ENCODE measurements at places on chromosomes 3 and 15.

DNA sequence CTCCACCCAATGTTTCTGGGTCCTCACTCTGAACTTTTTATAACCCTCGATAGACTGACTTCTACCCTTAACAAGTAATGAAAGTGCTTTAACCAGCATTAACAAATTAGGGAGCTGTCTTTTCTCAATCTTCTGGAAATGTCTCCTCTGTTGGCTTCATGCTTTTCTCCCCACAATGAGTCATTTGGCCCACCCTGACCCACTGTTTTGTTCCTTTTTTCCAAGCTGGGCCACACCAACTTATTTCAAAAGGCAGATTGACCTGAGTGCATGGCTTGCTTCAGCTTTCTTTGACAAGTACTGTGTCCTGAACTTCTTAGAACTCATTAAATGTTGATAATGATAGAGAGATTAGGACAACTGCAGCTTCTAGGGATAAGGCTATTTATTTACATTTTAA, 199.6 kb upstream of the SEMA6D start:
- DNase-seq: no peak

- no peak for DNase-seq
Observed at GRCh38 chr15:77821188-77821958, 188.7 kb upstream of the LINGO1 start.

GRCh38 chr3:186823386-186823785, 17.1 kb upstream of the RFC4 start:
- no peak for DNase-seq

DNA sequence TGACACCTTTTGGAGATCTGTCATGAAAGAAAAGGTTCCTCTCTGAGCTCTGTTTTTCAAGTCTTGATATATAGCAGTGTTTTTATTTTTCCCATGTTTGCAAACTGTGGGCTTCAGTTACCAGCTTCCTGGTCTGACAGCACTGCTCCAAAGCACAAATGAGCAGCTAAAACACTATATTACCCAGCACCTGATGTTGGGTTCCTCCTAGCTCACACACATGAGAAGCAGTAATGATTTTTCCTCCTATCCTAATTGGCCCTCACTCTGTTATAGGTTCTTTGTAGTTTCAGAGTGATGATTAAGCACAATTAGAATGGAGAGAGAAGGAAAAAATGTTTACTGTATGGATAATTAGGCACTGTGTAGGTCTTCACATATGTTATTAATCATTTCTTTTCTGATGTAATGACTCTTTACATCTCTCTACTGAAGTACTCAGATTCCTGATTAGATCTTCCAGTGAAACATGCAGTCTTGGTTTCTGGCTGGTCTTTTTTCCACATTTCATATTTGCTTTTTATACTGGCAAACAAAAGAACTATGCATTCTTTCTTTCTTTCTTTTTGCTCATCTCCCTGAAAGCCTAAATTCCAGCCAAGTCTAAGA, 939.7 kb downstream of the NSUN3 start:
- DNase-seq: no peak

- no peak for DNase-seq
Observed at GRCh38 chr3:14415501-14415900, 13.1 kb downstream of the SLC6A6 start.

- DNase-seq: no peak
Observed at GRCh38 chr3:126098391-126098858, 14.5 kb upstream of the SLC41A3 start.

DNA sequence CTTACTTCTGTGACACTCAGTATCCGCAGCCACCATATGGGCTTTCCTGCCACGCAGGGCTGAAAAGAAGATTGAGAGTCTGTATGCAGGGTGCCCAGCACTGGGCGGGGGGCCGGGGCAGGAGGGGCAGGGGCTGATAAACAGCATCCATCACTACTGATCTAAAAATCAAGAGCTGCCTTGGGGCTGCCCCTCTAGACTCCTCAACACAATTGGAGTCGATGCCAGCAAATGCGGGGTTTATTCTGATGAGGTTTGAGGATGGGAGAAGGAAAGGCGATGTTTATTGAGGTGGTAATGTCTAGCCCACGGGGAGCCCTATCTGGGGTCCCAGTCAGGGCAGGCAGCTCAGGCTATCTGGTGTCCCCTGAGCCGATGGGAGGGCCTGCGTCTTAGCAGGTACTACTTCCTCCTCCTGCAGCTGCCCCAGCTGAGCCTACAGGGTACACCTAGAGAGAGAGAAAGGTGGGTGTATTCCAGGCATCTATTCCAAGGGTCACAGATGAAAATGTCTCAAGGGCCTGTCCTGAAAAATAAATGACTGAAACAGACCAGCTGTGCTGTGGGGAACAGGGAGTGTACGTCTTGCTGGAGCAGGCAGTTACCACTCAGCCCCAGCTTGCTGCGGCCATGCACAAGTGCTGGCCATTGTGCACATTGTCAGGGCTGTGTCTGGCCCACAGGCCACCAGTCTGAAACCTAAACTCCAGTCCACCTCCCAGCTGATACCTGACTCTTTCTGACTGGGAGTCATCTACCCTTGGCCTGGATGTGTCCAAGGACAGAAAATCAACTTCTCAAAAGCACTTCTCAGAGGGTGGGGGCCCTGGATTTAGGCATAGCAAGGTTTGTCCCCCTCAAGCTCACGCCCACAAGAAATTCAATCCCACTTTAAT, 19.5 kb downstream of the ISG20 start:
- no peak for DNase-seq

- DNase-seq: no peak
Observed at GRCh38 chr3:169659820-169660674, 3.5 kb downstream of the MECOM start.

DNA sequence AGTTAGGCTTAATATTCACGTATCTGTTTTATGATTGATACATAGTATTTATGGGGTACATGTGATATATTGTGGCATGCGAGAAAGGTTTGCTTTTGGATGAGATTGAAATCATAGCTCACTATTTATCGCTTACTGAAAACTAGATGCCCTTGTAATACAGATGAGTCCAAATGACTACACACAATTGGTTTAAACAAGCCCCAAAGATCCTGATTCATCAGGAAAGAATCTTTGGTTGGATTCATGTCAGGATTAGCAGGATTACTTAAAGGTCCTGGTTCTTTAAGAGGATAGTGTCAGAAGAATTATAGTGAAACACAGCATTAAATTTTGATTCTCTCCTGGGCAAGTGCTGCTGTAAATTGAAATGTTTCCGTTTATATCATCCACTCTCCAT, 18.6 kb upstream of the AADAC start:
- DNase-seq: no peak

- DNase-seq: no peak
Observed at GRCh38 chr3:194312186-194312742, 38.9 kb downstream of the CPN2 start.

DNA sequence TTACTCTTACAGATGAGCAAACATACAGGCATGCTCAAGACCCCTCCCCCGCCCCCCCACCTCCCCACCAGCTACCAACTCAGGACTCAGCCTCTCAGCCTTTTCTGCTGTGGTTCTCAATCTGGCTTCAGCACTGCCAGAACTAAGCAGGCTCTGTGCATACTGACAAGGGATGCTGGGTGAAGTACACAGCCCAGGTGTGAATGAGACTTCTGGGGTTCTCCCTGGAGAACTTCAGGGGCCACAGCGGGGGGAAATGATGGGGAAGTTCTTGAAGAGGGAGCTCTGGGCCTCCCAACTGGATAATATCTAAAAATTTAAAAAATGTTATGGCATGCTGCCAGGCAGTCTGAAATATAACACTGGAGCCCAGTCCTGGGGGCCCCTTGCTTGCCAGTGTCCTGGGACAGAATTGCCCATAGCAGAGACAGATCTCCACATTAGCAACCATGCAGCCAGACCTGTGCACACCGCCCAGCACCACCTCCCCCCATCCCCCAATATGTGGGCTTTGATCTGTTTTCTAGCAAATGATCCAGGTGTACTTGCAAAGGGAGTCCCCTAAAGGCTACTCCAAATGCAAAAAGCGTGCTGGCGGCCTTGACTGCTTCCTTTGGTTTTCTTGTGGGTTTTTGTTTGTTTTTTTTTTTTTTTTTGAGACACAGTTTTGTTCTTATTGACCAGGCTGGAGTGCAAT, 41.4 kb downstream of the PGPEP1L start:
- no peak for DNase-seq

- DNase-seq: no peak
Observed at GRCh38 chr15:36409819-36410218, 169.6 kb upstream of the CDIN1 start.

GRCh38 chr15:33581032-33581431, 270.3 kb downstream of the RYR3 start:
- no peak for DNase-seq

DNA sequence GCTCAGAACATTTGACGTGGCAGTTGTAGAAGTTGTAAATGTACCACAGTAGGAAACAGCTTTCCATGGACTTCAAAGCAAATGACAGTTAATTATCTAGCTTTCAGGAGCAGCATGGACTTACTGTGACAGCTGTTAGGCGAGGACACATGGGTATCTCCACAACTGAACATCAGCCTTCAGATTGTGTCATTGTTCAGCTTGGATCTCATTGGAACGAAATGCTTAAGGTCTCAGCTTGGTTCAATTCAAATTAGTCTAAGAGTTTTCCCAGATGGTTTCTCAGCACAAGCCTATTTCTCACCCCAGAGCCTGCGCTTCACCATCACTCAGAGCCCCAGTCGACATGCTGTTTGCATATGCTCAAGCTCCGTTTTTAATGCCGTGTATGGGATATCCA, 21.1 kb upstream of the GYG1 start:
- DNase-seq: no peak

- DNase-seq: no peak
Observed at GRCh38 chr3:60046210-60046609, 996.4 kb upstream of the CFAP20DC start.

- DNase-seq: no peak
Observed at GRCh38 chr3:182739619-182740018, 53.7 kb upstream of the ATP11B start.

- DNase-seq: no peak
Observed at GRCh38 chr3:45729614-45730013, 40.4 kb downstream of the SACM1L start.

GRCh38 chr15:68330901-68331300, 53.4 kb downstream of the FEM1B start:
- no peak for DNase-seq

DNA sequence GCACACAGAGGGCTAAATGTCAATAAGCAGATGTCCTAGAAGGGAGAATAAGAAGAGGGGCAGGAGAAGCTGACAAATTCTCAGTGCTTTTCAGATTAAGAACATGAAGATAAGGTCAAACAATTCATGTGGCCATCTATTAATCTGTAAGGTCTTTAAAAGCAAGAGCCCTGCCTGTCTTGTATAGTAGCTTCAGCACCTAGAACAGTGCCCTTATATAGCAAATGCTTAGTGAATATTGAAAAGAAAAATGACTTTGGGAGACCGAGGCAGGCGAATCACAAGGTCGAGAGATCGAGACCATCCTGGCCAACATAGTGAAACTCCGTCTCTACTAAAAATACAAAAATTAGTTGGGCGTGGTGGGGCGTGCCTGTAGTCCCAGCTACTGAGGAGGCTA, 18.1 kb downstream of the SNTN start:
- no peak for DNase-seq

GRCh38 chr15:99426431-99427105, 139.2 kb upstream of the MEF2A start:
- no peak for DNase-seq

DNA sequence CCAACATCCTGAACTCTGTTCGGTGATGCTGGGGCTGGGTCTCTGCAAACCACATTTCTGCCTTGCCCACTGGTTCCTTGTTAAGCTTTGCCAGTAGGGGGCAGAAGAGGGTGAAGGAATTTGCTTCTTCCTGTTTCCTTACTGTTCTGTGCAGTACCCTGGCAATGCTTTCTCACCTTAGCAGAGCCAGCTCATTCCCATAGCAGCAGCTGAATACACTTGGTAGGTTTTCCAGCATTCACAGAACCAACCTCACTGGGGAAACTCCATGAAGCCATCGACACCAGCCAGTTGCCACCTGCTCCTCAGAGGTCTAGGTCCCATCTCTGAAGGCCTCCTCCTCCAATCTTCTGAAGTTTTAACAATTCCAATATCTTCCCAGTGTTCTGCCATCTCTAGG, 308.4 kb downstream of the PDCD6IP start:
- no peak for DNase-seq

GRCh38 chr3:18951333-18951732, 197.0 kb upstream of the KCNH8 start:
- DNase-seq: no peak
